ENCODE measurements at places on chromosomes 4 and X.
A peak's percentile ranks its signal among the peaks of the same experiment; 100 is the strongest.

DNA sequence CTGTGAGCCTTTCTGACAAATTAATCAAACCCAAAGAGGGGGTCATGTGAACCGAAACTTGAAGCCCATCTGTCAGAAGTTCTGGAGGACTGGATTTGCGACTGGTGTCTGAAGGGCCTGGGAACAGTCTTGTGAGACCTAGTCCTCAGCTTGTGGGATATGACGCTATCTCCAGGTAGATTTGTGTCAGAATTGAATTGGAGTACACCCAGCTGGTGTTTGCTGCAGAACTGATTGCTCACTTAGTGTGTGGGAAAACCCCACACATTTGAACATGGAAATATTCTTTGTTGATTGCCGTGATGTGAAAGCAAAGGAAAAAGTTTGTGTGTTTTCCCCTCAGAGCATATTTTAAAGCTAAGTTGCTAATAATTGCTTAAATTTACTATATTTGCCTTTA is 30.3 kb upstream of the TMSB15B start:
- DNase-seq, result no peak

DNA sequence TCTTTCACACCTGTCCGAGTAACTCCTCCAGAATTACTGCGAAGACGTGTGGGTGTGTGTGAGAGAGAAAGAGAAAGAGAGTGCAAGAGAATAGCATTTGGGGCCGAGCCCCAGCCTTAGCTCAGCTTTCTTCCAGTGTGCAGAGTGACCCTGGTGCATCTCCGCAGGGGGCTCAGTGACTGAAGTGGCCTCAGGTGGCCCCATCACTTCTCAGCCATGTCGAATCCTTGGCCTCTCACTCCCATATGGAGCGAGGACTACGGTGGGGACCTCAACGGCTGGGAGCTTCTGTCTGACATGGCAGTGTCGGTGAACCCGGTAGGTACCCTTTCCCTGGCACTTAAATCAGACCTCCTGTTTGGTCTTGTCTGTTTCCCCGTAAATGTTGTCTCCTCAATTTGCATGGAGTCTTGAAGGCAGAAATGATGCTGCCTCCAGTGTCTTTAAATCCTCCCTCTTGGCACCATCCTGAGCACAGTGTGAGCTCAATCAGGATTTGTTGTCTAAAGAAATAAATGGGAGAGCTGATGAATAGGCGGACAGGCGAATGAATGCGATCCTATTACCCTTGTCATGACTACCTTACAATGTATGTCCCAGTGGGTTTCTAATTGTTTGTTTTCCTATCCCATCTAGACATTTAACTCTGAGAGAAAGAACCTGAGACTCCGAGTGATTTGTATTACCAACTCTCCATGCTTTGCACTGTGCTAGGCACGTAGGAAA is 305.9 kb downstream of the AFF2 start:
- DNase-seq, result no peak

DNA sequence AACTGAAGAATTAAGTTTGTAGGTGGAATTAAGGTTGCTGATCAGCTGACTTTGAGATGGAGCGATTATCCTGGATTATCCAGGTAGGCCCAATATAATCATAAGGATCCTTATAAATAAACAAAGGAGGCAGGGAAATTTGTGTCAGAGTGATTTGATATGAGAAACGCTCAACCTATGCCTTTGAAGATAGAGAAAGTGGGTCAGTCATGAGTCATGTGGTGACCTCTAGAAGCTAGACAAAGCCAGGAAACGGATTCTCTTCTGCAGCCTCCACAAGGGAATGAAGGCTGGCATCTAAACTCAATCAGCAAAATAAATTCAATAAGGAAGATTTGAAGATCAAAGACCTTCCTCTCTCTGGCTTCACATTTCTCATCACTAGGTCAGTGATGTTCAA is 41.5 kb upstream of the SMIM10 start:
- no peak for DNase-seq

GRCh38 chrX:129540068-129540653 is at the start of gene OCRL:
Gene OCRL (plus strand): TSS chrX:129540259. CDS start chrX:129540440, 181 bp downstream.
- DNase-seq, result peak; percentile 86

- DNase-seq, result no peak
Measured at GRCh38 chr4:137156807-137157206, 375.5 kb downstream of the PCDH18 start.

- DNase-seq, result peak; percentile 11
Measured at GRCh38 chr4:181569553-181569952, 673.6 kb upstream of the TENM3 start.

- DNase-seq, result no peak
Measured at GRCh38 chr4:22514001-22514400, 1.9 kb downstream of the ADGRA3 start.

GRCh38 chr4:146900295-146900694 is 45.4 kb downstream of the TTC29 start:
- no peak for DNase-seq

GRCh38 chr4:80307183-80307735 is 28.3 kb upstream of the CFAP299 start:
- no peak for DNase-seq

GRCh38 chr4:7512428-7512827 is 77.7 kb upstream of the PSAPL1 start:
- DNase-seq, result no peak

DNA sequence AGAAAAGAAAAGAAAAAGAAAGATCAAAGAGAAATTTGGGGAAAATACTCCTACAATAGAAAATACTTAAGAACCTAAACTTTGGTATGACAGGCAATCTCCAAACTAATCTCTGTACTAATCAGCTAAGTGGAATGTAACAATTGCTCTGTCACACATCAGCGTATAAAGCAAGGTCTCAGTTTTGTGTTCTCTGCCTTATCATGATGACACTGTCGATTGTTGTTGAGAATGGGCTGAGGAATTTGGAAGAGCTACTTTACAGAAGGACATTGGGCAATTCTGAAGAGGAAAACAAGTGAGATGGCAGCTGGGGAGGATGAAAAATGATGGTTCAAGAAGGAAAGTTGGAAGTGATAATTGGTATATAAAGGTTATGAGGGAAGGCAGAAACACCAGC is 486.0 kb upstream of the HTR2C start:
- no peak for DNase-seq

- DNase-seq, result peak; percentile 17
Measured at GRCh38 chr4:24488399-24489164, 95.8 kb downstream of the DHX15 start.

- DNase-seq, result no peak
Measured at GRCh38 chr4:11264841-11265240, 163.9 kb downstream of the HS3ST1 start.

- no peak for DNase-seq
Measured at GRCh38 chr4:152508386-152508785, 27.5 kb downstream of the FBXW7 start.

GRCh38 chr4:8645753-8646124 is 53.2 kb downstream of the CPZ start:
- no peak for DNase-seq

- DNase-seq, result no peak
Measured at GRCh38 chr4:16116493-16116990, 32.7 kb upstream of the PROM1 start.

- DNase-seq, result no peak
Measured at GRCh38 chr4:161359491-161359890, 804.3 kb downstream of the FSTL5 start.

DNA sequence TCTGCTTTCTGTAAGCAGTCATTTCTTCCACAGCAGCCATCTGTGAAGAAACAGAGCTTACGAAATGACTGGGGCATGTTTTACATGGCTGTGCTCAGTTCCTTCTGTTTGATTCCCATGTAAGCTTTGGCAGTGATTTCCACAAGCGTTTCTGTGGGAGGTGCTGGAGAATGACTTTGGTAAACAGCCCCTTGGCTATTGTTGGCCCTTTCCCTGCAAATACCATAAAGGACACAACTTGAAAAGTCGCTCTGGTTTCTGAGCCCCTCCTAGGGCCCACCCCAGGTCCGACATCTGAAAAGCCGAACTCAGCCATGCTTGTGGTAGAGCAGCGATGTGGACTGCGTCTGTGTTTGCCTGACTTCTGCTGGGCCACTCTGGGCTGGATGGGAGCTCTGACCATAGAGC is 3.7 kb downstream of the LIMCH1 start:
- no peak for DNase-seq

GRCh38 chrX:1316527-1316926 is 20.1 kb upstream of the IL3RA start:
- no peak for DNase-seq

GRCh38 chr4:89259301-89260028 is 48.1 kb downstream of the GPRIN3 start:
- no peak for DNase-seq

DNA sequence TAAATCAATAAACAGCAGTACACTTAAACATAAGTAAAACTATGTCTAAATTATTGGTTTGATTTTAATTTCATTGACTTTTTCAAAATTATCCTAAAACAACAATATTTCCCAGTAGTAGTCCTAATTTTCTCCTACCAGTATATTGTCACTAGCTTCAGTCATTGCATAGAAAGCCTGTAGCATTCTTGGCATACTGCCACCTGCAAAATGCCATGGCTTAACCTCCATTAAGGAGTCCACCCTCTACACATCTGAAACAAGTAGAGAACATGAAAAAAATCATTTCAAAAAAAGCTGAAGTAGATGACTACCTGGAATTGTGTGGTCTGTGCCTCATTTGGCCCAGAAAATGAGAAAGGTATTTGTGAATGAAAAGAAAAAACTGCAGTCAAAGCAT is 348.5 kb downstream of the INPP4B start:
- no peak for DNase-seq

DNA sequence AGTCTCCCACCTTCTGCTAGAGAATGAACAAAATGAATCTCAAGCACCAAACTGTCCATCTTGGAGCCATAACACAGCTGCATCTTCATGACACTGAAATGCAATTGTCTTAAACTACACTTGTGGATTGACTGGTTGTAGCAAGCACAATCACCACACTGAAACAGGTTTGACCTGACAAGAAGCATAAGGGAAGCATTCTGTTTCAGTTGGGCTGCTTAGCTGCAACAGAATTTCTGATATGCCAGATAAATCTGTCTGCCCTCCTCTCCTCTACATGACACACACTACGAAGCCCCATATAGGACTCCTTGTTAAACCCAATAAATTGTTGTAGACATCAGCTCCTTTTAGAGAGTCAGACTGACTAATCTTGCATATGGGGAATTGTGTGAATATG is 101.8 kb upstream of the NPY2R start:
- DNase-seq, result peak; percentile 37

GRCh38 chr4:120225527-120225926 is 158.9 kb upstream of the MAD2L1 start:
- DNase-seq, result no peak

DNA sequence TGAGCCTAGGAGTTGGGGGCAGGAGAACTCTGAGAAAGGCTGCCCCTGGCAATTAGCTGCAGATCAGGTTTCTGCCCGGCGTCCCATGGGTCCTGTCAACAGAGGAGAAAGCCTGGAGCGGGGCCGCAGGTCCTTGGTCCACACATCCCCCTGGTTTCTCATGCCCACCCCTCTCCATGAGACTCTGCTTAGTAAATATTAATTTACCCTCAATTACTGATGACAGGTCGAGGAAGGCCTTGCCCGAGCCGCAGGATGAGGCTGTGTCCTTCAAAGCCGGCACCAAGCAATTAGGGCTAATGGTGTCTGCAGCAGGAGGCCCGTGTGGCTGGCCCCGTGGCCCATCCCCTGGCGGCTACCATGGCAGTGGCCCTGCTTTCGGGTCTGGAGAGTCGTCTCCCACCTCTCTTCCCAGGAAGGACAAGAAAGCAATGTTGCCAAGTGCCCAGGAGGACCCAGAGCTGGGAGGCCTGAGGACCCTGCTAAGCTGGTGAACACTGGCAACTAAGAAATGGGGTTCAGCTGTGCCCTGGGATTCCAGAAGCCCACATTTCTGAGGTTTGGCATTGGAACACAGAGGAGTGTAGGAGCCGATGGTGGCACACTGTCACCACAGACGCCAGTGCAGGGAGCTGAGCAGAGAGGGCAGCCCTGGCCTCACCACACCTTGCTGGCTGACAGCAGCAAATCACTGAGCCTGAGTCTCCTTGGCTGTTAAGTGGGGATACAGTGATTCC is 114.6 kb downstream of the CPZ start:
- DNase-seq, result no peak

DNA sequence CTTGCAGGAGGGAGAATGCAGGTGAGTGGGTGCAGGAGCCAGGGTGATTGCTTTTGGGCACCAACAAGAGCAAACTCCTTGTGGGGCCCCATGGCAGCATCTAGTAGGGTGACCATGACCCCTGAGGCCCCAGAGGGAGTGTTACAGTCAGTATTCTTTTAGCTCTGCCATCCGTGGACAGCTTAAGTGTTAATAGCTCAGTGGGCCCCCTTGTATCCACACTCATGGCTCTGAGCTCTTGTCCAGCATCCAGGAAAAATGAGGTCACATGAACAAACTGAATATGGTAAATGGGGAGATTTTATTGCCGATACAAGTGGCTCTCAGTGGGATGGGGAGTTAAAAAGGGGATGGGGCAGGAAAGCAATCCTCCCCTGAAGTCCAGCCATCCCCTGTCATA is 27.3 kb upstream of the LRCH2 start:
- no peak for DNase-seq

- peak; percentile 54 for DNase-seq
Measured at GRCh38 chr4:36767596-36767995, 476.9 kb upstream of the NWD2 start.

DNA sequence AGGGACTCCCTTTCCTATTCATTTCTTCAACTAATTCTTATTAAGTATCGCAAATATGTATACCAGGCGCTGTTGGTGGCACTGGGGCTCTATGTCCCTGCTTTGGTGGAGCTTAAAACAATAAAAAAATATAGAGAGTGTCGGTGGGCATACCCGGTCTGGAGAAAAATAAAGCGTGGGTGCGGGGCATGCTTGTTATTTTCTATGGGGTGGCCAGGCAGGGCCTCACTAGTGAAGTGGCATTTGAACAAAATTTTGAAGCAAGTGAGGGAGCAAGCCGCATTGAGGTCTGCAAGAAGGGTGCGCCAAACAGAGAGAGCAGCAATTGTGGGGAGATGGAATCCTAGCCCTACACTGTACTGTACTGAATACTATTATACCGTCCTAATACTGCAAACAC is 565 bp upstream of the IDS start:
- DNase-seq, result no peak

DNA sequence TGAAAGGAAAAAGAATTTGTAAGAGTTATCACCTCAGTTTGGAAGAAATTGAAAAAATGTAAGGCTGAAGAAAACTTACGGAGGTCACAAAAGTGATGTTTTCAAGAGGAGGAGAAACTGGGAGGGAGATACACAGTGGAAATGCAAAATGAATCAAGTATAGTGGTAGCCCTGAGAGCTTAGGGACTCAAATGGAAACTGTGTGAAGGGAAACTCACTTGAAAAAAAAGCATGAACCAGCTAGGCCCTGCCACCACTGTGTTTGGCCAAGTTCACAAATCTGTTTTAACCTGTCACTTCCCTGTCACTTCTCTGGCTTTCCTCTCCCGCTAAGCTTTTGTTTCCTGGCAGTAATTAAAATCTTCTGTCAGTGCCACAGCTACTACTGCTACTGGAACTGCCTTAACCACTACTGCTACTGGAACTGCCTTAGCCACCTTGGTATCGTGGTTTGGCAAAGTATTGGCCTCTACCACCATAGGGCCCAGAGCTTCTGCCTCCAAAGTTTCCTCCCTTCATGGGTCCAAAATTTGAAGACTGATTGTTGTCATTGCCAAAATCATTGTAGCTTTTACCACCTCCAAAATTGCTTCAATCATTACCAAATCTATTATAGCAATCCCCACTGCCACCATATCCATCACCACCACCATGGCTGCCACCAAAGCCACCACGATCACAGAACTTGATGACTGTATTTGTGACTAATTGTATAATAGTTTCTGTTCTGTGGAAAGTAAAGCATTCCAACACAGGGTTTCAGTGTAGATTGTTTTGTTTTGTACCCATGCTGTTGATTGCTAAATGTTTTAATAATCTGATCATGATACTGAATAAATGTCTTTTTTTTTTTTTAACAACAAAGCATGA is 41.5 kb downstream of the SMARCA5 start:
- DNase-seq, result no peak

GRCh38 chrX:47808904-47809788 is 27.6 kb upstream of the ZNF81 start:
- DNase-seq, result no peak

Data from spinal cord (tissue), 10 donors.